ENCODE measurements at places on chromosomes 4 and X.
A peak's percentile ranks its signal among the peaks of the same experiment; 100 is the strongest.

DNA sequence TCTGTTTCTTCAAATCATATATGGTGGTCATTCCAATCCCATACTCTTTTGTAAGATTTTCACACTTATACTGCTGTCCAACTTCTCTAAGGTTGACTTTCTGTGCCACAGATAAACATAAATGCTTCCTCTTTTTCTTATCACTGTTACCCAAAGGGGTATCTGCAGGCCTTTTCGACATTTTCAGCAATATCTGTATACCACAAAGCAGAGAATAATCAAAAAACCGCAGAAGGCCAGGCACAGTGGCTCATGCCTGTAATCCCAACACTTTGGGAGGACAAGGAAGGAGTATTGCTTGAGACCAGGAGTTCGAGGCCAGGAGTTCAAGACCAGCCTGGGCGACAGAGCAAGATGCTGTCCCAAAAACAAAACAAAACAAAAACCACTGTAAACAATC, 3.1 kb upstream of the RFC1 start:
- DNase-seq, result no peak

DNA sequence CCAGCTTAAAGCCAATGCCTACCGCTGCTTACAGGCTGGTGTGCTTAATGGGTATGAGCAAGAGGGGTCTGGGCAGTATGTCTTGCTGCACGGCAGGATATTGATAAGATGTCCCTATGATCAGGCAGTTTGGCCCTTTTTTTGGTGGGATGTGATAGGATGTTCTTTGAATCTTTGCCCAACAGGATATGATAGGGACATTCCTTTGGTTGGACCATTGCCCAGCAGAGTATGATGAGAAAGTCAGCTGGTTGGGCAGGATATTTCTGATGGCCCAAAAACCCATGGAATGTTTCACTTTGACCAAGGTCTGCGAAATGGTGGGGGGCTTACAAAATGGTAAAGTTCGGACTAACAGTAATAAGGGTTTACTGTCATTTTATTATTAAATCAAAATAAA, 1060.6 kb downstream of the STIM2 start:
- no peak for DNase-seq

DNA sequence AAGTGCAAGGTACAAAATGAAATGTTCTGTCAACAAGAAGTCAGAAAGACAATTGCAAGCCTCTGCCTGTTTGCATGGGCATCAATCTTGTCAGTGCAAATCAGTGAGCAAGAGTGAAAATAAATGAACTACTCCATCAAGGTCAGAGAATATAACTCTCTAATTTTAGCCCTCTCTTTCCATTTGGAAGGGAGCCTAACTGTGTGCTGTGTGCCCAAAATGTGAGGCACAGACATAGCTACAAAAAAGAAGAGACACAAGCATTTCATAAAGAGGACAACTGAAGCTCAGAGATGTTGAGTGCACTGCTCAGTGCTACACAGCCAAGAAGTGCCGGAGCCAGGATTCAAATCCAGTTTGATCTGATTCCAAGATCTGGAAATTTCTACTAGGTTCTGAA, 114.3 kb downstream of the SLC2A9 start:
- no peak for DNase-seq

DNA sequence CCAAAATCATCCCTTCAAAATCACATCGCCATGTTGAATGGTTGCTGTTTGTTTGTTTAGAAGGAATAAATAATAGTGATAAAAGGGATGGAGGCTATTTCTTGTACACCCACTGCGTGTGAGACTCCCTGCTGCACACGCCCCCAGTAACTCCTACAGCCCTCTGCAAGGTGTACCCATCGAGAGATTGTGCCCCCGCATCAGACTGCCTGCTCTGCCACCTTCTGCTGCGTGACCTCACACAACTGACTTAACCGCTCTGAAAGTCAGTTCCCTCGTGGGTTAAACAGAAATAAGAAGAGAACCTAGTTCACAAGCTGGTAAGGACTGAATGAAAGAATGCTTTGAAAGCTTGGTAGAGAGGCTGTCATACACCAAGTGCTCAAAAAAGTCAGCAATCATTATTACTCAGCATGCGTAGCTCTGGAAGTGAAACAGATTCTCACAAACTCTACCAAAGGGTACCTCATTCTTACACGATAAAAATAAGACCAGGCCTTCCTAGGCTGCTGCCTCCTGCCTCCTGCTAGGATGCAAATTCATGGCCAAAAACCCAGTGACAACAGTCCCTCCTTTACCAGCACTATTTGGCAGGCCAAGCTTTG, 147.1 kb downstream of the CPEB2 start:
- no peak for DNase-seq

GRCh38 chrX:20265726-20266681, 705 bp downstream of the RPS6KA3 start:
- peak; percentile 0 for DNase-seq

GRCh38 chrX:9873952-9874351, 87.7 kb downstream of the SHROOM2 start:
- DNase-seq, result no peak

DNA sequence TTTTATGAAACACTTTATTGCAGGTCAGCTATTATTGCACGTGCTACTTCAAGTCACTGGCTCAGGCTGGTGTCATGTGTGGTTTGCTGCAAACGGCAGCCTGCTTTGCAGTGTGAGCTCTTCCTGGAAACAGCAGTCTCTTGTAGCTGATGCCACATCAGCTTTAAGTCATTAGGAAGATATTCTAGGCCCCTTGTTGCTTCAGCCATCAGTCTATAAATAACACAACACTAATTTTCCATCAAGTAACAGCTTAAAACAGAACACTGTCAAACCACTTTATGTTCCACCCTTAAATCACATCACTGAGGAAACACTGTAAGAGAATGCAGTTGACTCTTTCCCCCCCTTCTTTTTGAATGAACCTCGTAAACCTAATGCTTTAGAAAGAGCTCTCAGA, 93.8 kb downstream of the GATB start:
- no peak for DNase-seq

DNA sequence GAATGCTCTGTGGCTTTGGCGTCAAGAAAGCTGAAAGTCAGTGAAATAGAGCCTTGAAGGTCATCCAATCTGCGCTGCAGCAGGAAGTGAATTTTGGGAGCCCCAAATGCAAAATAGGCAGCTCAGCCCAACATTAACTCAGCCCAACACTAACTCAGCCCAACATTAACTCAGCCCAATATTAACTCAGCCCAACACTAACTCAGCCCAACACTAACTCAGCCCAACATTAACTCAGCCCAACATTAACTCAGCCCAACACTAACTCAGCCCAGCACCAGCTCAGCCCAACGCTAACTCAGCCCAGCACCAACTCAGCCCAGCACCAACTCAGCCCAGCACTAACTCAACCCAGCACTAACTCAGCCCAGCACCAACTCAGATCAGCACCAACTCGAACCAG, 71.5 kb downstream of the SORBS2 start:
- DNase-seq, result no peak

GRCh38 chrX:15864023-15864422, 9.4 kb upstream of the AP1S2 start:
- no peak for DNase-seq

DNA sequence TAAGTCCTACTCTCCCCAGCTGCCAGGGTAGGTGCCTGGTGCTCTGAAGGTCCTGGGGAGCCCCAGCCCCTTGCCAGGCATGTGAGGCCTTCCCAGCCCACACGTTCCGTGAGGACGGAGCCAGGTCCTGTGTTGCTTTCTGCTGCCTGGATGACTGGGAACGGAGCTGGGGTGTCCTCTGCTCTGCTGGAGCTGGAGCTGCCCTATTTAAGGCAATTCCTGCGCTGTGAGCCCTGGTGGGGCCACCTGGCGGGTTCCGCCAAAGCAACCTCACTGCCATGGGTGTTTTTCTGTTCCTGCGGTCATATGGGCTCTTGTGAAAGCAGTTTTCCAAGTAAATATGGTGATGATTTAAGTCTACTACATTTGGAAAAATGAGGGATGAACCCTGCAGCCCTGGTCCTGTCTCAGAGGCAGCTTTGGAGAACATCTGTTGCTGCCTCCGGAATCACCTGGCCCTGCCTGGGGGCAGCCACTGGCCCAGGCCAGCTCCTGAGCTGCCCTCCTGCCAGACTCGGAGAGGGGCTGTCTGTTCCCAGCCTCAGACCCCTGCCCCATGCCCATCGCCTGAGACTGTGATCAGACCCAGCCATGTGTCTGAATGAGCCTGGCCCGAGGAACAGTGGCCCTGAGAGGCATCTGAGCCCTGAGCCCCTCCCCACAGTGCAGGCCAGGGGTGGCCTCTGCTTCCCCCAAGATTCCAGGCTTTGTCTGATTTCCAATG, 33.2 kb downstream of the FGFRL1 start:
- DNase-seq, result no peak

- DNase-seq, result no peak
These were observed 549.3 kb downstream of the ARAP2 start for GRCh38 chr4:35695003-35695402.

GRCh38 chr4:82543131-82543530, 18.7 kb downstream of the TMEM150C start:
- no peak for DNase-seq

DNA sequence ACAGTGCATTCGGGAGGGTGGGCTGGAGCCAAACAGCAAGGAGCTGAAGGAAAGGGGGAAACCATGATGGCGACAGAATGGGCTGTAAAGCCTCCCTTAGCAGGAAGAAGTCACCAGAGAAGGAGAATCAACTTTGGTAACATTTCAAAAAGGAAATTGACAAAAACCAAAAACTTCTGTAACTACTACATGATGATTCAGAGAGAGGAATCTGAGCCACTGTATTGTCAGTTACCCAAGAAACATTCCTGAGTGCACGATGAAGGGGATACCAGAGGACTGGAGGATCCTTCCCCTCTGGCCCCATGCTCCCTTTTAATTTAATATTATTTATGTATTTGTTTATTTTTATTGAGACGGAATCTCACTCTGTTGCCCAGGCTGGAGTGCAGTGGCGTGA, 26.3 kb downstream of the PDHA1 start:
- no peak for DNase-seq

GRCh38 chr4:177163532-177163931, 146.1 kb upstream of the NEIL3 start:
- DNase-seq, result no peak

DNA sequence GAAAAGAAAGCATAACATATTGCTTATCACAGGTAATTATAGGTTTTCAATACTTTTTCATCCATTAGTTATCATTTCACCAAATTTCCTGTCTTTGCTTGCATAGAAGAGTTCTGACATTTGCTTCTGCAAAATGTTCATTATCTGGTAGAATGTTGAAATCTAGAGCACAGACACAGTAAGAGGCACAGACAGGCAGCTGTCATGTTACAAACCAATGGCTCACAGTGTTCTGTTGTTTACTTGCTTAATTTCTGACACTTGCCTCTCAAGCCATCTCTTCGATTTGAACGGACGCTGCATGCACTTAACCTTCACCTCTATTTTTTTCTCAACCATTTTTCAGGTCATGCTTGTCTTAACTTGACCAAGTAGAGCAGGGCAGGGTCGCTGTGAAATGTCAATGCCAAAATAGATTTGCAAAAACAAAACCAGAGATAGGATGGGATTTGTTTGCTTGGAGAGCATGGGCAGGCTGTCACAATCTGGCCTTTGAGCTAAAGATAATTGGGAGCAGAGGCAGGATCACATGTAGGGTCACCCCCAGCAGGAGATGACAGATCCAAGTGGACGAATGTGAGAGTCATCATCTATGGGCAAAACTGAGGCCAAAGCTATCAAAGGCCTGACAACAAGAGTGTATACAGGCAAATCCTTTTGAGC, 292.3 kb downstream of the SMARCA1 start:
- no peak for DNase-seq

DNA sequence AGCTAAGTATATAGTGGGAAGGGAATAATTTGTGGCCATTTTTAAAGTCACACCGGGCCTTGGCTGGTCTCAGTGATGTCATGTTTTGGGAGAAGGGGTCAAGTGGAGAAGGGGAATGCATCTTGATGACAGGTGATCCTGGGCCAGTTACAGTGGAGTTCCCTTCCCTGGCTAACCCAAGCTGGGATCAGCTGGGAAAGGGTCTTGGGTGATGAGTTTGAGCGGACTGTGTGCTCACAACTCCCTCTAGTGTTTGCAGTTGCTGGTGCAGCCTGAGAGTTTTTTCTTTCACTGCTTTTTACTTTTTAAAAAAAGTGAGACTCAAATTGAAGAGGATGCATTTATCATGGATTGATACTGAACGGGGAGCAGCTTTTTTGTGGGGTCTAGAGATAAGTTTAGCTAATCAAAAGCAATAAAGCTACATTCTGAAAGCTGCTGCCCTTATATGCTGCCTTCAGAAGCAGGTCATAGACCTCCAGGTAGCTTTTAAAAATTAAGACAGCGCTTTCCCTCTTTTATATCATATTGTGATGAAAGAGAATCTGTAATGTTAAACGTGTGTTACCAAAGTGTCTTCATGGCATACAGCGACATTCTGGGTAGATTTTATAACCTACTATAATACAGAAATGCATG, 164.7 kb downstream of the DCLK2 start:
- DNase-seq, result no peak

DNA sequence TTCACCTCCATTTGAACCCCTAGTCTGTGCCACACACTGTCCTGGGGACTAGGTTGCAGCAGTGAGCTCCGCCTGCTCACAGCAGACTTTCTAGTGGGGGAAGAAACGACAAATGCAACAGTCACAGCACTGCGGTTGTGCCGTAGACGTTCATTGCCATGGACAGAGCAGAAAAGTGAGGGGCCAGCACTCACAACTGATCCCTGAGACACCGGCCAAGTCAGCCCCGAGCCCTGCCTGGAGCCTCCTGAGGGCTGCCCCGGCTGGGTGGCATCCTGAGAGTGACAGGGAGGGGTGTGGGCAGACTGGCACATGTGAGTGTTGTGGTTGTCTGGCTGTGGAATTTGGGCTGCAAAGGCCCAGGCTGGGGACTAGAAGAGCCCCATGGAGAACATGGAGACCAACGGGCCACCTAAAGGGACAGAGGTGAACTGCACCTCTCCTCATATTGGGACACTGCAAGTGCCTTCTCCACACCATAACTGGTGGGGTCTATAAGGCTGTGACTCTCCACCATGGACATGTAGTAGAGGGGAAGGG, 4.6 kb downstream of the DUSP9 start:
- DNase-seq, result no peak
